ENCODE measurements at places on chromosomes 4 and X. TPM values are rescaled to one million over a fixed set of nuclear protein-coding genes. Genes with fewer than 3 reads are reported as not detected.
A peak's percentile ranks its signal among the peaks of the same experiment; 100 is the strongest.

GRCh38 chr4:86014599-86014998 lies 345.3 kb downstream of the MAPK10 start:
- H3K27ac ChIP-seq = no peak overlapping the region
- DNase-seq = no peak
- H3K36me3 ChIP-seq = no peaks in the 10 kb centered on the region
- no peaks in the 10 kb centered on the region for H3K4me1 ChIP-seq

GRCh38 chr4:23763559-23763958 lies 126.3 kb downstream of the PPARGC1A start:
- no peaks in the 10 kb centered on the region for H3K4me1 ChIP-seq
- H3K36me3 ChIP-seq = no peaks in the 10 kb centered on the region
- no peak overlapping the region for H3K27ac ChIP-seq
- no peak for DNase-seq
- H3K27me3 ChIP-seq = no peaks in the 10 kb centered on the region

- H3K4me1 ChIP-seq = no peaks in the 10 kb centered on the region
- no peak overlapping the region for H3K4me3 ChIP-seq
- H3K27me3 ChIP-seq = no peaks in the 10 kb centered on the region
- H3K36me3 ChIP-seq = no peaks in the 10 kb centered on the region
- H3K27ac ChIP-seq = no peak overlapping the region
- DNase-seq = no peak
These were observed 68.3 kb downstream of the TEX13C start for GRCh38 chrX:125387945-125388344.

OPRPN gene
- total RNA-seq = not detected

DNA sequence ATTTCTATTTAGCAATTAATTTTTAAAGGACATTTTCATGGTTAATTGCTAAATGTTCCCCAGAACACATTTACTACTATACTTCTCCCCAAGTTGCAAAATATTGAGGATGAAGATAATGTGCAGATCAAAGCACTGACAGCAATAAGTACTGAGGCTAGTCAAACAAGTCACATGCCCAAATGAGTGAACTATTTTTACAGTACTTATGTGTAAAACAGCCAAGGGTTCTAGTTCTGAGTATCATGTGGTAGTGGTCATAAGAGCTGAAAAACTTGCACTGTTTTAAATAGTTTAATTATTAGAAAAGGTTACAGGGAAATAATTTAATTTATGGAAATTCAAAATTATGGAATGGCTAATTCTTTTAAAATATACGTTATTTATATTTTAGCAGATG lies 3.8 kb downstream of the GALNTL6 start:
- no peak for DNase-seq
- H3K36me3 ChIP-seq = no peaks in the 10 kb centered on the region
- 0 out of 2 replicates have a peak, but pooled peaks cover 11% of the 10 kb centered on the region for H3K27me3 ChIP-seq
- no peak overlapping the region for H3K27ac ChIP-seq

SOX3 gene
- total RNA-seq = not detected

PDCL2 gene
- total RNA-seq = not detected

- H3K4me3 ChIP-seq = no peak overlapping the region
- no peak for DNase-seq
- H3K36me3 ChIP-seq = peaks cover 51% of the 10 kb centered on the region
- H3K27ac ChIP-seq = no peak overlapping the region
- H3K4me1 ChIP-seq = peaks cover 13% of the 10 kb centered on the region
- no peaks in the 10 kb centered on the region for H3K27me3 ChIP-seq
These were observed 214.6 kb downstream of the PALLD start for GRCh38 chr4:168711197-168712140.

GRCh38 chr4:167282171-167282864 lies 48.0 kb upstream of the SPOCK3 start:
- H3K27me3 ChIP-seq = no peaks in the 10 kb centered on the region
- H3K36me3 ChIP-seq = no peaks in the 10 kb centered on the region
- no peak overlapping the region for H3K27ac ChIP-seq
- no peaks in the 10 kb centered on the region for H3K4me1 ChIP-seq
- no peak for DNase-seq

DNA sequence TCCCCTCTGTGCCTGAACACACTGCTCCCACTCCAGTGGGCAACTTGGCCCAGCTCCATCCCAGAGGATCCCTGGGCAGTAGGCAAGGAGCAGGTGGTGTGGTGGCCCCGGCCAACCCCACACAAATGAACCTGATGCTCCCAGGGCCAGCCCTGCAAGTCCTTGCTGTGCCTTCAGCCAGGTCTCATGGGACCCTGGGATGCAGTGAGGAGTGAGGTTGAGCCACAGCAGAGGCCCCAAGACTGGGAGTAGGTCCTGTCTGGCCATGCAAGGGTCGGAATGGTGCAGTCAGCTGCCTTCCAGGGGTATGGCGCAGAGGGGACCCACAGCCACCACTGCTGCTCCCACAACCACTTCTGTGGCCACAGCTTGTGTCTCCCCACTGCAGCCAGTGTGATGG lies 234.5 kb upstream of the DKK2 start:
- no peaks in the 10 kb centered on the region for H3K27me3 ChIP-seq
- no peak overlapping the region for H3K27ac ChIP-seq
- DNase-seq = no peak

DNA sequence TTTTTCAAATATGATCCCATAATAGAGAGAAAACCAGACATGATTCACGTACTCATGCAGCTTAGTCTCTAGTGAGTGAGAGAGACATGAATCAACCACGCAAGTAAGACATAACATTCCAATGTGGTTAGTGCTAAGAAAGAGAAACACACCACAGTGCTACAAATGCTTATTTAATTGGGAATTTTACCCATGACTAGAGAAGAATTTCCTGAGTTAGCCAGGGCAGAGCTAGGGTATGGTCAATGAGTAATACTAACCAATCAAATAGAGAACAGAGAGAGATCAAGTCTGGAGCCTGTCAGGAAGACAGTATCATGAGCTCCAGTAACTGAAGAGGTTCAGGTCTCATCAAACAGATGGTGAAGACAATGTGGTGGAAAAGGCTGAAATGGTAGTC lies 495.2 kb downstream of the PDGFC start:
- no peak overlapping the region for H3K4me3 ChIP-seq
- H3K27me3 ChIP-seq = no peaks in the 10 kb centered on the region
- H3K36me3 ChIP-seq = no peaks in the 10 kb centered on the region
- peaks cover 23% of the 10 kb centered on the region for H3K4me1 ChIP-seq
- peak; percentile 91 for DNase-seq

NDST3 gene
- 0.58 TPM for total RNA-seq

GRCh38 chr4:37765741-37766140 lies 60.7 kb upstream of the PGM2 start:
- no peak overlapping the region for H3K27ac ChIP-seq
- no peaks in the 10 kb centered on the region for H3K27me3 ChIP-seq
- no peak for DNase-seq
- H3K4me3 ChIP-seq = no peak overlapping the region
- H3K4me1 ChIP-seq = no peaks in the 10 kb centered on the region
- H3K36me3 ChIP-seq = no peaks in the 10 kb centered on the region

DNA sequence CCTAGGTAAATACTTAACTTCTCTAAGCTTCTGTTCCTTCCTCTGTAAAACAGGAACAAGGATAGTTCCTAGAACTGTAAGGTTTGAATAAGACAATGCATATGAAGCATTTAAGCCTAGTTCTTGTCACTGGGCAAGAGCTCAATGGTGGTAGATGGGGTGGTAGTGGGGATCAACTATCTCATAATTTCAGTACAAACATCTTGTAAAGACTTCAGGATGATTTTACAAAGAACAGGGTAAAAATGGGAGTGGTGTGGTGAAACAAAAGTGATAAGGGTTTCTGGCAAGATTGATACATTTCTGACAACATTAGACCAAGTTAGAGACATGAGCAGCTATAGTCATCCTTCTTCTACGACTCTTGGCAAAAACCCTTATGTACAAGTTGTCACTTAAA lies 137.8 kb downstream of the SCFD2 start:
- H3K4me1 ChIP-seq = no peaks in the 10 kb centered on the region
- no peak for DNase-seq
- H3K36me3 ChIP-seq = no peaks in the 10 kb centered on the region
- no peak overlapping the region for H3K27ac ChIP-seq
- no peaks in the 10 kb centered on the region for H3K27me3 ChIP-seq

HELT gene
- not detected for total RNA-seq

CPLX1 gene
- total RNA-seq = not detected

GRCh38 chrX:133838761-133839676 lies 146.4 kb downstream of the GPC3 start:
- no peaks in the 10 kb centered on the region for H3K36me3 ChIP-seq
- no peaks in the 10 kb centered on the region for H3K4me1 ChIP-seq
- no peak overlapping the region for H3K4me3 ChIP-seq
- H3K27me3 ChIP-seq = no peaks in the 10 kb centered on the region
- peak; percentile 43 for DNase-seq

DNA sequence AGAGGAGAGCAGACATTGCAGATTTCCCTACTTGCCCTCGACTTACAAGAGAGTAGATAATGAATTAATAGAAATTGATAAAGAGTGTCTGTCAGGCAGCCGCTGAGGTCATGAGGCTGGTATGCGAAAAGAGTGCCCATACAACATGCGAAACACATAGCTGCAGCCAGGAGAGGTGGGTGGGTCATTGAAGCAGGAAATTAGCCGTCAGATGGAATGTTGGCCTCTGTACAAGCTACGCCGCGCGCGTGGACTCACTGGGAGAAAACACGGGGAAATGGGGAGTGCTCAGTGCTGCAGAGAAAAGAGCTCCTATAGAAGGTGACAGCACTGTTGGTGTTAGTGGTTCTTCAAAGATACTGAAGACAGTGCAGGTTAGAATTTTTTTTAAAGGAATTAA lies 125.1 kb downstream of the RAPGEF2 start:
- H3K27me3 ChIP-seq = no peaks in the 10 kb centered on the region
- H3K4me3 ChIP-seq = peak overlapping the region; percentile 39
- peak; percentile 93 for DNase-seq
- peaks cover 9% of the 10 kb centered on the region for H3K36me3 ChIP-seq
- H3K27ac ChIP-seq = peak overlapping the region; percentile 97
- peaks cover 18% of the 10 kb centered on the region for H3K4me1 ChIP-seq

DNA sequence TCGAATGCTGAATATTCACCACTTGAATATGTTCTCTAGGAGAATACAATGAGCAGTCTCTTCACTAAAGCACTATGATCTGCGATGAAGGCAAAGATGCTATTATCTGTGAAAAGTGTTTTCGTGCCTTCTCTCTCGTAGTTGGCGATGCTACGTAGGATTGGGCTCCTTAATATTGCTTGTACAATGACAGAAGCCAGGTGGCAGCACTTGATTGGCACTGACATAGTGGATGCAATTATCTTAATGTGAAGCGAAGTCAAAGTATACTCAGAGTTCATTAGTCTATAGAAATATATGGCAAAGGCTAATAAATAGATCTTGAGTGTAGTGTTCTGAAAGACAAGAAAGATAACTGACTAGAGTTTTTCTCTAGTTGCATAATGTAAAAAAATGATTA lies 1135.7 kb upstream of the AGA start:
- no peaks in the 10 kb centered on the region for H3K36me3 ChIP-seq
- H3K4me1 ChIP-seq = no peaks in the 10 kb centered on the region
- no peak overlapping the region for H3K4me3 ChIP-seq

DNA sequence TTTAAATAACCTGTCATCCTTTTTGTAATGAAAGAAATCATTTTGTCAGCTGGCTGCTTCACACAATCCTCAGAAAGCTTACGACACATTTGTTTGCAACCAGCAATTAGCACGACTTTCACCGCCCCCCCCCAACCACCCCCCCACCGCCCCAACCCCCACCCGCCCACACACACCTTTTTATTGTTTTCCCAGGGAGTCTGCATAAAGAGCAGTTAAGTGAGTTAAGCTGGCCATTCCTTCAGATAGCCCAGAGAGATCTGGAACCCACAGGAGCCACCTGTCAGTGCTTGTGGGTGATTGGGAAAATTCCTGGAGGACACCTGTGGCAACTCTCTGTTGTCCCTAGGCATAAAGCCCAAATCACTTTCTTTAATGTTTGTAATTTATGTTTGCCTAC lies 175.7 kb upstream of the FMR1 start:
- no peak for DNase-seq
- H3K27me3 ChIP-seq = no peaks in the 10 kb centered on the region
- H3K4me3 ChIP-seq = no peak overlapping the region
- H3K4me1 ChIP-seq = no peaks in the 10 kb centered on the region
- H3K36me3 ChIP-seq = no peaks in the 10 kb centered on the region
- H3K27ac ChIP-seq = no peak overlapping the region

- H3K36me3 ChIP-seq = no peaks in the 10 kb centered on the region
- H3K4me1 ChIP-seq = peaks cover 36% of the 10 kb centered on the region
- peak overlapping the region; percentile 92 for H3K27ac ChIP-seq
- no peak overlapping the region for H3K4me3 ChIP-seq
These were observed 16.0 kb upstream of the MID1 start for GRCh38 chrX:10636337-10636736.

ADGRG2 gene
- total RNA-seq = 0.11 TPM

DNA sequence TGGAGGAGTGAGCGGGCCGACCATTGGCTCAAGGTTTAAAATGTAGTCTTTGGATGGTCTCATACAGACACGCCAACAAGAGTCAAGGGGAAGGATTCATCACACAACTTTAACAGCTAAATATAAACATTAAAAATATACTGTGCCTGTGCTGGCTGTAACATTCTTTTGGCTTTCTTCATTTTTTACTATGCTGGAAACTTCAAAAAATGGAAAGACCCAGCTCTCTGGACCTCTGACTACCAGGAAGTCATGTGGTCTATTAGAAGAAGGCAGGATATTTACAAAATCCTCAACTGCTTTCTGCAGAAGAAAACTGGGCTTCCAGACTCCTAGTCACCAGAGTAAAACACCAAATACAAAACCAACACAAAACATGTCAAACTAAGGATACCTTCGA lies 49.8 kb upstream of the KLF3 start:
- H3K36me3 ChIP-seq = no peaks in the 10 kb centered on the region
- H3K27ac ChIP-seq = no peak overlapping the region
- no peaks in the 10 kb centered on the region for H3K4me1 ChIP-seq
- no peaks in the 10 kb centered on the region for H3K27me3 ChIP-seq

- H3K27me3 ChIP-seq = no peaks in the 10 kb centered on the region
- no peak overlapping the region for H3K4me3 ChIP-seq
- H3K36me3 ChIP-seq = peaks cover 13% of the 10 kb centered on the region
- no peak for DNase-seq
These were observed 73.0 kb upstream of the ADAD1 start for GRCh38 chr4:122305853-122306252.

DNA sequence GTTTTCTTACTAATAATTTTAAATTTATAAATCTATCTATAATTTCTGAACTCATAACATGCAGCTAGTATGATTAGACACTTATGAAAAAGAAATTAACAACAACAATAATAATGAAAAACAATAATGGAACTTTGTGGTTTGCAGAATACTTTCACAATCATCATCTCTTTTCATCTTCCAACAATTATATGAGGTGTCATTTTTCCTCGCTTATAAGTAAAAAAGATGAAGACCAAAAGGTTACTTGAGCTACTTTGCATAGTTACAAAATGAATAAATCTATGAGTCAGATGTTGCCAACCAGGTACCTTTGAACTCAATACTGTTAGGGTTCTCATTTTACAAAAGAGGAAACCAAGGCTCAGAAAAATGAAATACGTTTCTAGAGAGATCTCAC lies 98.5 kb upstream of the ELOVL6 start:
- H3K27me3 ChIP-seq = no peaks in the 10 kb centered on the region
- peaks cover 9% of the 10 kb centered on the region for H3K4me1 ChIP-seq
- H3K27ac ChIP-seq = no peak overlapping the region
- H3K4me3 ChIP-seq = no peak overlapping the region

GRCh38 chrX:44060221-44060620 lies 87.0 kb upstream of the NDP start:
- no peaks in the 10 kb centered on the region for H3K36me3 ChIP-seq
- H3K4me1 ChIP-seq = no peaks in the 10 kb centered on the region
- no peak overlapping the region for H3K4me3 ChIP-seq
- no peak overlapping the region for H3K27ac ChIP-seq
- H3K27me3 ChIP-seq = no peaks in the 10 kb centered on the region

- H3K27ac ChIP-seq = no peak overlapping the region
- H3K36me3 ChIP-seq = no peaks in the 10 kb centered on the region
- H3K4me3 ChIP-seq = no peak overlapping the region
- no peaks in the 10 kb centered on the region for H3K27me3 ChIP-seq
- no peaks in the 10 kb centered on the region for H3K4me1 ChIP-seq
These were observed 40.7 kb upstream of the MBTPS2 start for GRCh38 chrX:21798677-21799219.

All from SJSA1 (cell line).